ENCODE measurements at places on chromosomes 12 and 14.
A peak's percentile ranks its signal among the peaks of the same experiment; 100 is the strongest.

DNA sequence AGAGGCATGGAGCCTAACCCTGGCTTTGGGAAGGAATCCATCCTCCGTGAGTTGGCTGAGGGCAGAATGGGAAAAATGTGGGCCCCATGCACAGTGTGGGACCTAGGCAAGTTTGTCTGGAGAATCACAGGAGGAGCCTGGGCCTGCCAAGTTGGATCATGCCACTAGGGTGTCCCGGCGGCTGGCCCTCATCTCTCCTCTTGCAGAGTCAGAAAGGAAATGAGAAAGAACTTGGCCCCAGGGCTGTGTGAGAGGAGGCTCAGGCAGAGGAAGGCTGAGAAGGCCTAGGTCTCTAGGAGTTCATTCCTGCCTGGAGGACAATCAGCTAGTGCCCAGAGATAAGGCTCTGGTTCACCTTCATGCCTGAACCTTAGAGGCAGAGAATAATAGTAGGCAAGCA is 2.5 kb upstream of the ESRRB start:
- DNase-seq, result no peak

- DNase-seq, result no peak
These were observed 271.8 kb downstream of the AEBP2 start for GRCh38 chr12:19710811-19711793.

DNA sequence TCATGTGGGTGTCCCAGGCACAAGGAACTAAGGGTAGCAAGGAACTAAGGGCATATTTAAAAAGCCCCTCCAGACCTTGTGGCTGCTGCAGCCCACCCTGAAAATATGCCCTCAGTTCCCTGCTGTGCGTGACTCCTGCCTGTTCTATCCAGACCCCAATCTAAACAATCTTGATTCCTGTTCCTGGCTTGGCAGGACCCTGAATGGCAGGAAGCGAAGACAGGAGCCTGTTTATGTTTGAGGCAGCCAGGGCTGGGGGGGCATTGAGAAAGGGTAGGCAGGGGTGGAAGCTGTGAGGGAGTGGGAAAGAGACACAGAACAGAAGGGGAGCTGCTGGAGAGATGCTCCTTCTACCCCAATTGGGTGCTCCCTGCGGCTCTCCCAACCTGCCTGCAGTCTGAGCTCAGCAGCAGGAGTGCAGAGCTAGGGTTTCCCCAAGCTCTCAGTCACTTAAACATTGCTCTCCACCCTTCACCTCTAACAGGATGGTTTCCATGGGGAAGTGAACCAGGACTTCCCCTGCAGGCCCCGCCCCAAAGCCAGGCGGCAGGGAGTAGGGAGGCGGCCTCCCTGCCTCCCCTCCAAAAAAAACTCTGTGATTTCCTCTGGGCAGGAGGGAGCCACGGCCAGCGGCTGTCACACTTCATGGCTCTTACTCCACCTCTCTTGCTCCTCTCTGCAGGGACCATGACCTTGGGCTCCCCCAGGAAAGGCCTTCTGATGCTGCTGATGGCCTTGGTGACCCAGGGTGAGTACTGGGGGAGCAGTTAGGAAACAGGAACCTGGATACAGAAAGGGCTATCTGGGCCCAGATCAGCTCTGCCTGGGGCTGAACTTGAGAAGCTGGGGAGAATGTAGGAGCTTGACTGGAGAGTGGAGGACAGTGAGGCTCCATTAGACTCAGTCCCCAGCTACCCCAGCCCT is 4.7 kb downstream of the ACVRL1 start:
- no peak for DNase-seq

DNA sequence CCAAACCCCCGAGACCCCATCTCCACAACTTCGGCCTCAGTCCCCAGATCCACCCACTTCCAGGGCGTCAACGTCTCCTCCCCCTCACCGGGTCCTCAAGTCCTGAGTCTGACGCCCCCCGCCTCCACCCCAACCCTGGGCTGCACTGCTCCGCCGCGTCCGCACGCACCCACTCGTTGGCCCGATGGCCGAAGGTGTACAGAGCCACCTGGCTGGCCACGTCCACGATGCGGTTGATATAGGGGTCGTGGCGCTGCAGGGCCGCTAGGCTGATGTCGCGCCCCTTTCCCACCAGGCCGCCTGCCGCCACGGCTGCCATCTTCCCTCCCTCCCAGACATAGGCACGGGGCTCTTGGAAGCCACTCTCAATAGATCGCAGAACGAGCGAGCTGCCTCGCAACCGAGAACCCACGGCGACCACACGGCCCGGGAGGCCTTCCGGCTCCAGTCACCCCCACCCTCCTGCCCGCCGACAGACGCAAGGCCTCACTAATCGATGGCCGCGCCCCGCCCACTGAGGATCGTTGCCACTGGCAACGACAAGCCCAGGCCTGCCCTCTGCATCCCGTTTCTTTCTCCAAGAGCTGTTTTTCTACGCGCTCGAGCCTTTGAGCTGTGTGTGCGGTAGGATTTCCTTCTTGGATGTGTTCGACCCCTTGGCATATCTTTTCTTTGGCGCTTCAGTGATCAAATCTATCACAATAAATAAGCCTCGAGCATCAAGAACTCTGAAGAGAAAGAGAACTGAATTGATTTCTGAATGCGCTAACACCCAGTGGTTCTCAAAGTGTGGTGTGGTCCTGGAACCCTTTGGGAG is at the start of gene DCP1B:
Gene DCP1B (minus strand): TSS at position 345 of the 817 bp plus-strand sequence. CDS start 26 bp downstream, at position 319.
- DNase-seq, result peak; percentile 87

DNA sequence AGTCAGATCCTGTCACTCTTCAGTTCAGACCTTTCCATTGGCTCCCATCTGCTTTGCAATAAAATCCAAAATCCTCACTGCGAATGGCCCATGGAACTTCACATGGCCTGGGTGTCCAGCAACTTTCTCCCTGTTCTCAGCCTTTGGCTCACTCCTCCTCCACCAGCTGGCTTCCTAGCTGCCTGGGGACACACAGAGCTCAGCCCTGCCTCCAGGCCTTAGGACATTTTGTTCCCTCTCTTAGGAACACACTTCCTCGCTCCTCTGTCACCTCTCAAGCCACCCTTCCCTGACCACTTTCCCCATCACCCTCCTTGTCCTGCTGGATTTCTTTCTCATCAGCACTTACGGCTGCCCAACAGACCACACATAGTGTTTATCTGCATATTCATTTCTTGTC is 419.6 kb downstream of the MED13L start:
- DNase-seq, result no peak

DNA sequence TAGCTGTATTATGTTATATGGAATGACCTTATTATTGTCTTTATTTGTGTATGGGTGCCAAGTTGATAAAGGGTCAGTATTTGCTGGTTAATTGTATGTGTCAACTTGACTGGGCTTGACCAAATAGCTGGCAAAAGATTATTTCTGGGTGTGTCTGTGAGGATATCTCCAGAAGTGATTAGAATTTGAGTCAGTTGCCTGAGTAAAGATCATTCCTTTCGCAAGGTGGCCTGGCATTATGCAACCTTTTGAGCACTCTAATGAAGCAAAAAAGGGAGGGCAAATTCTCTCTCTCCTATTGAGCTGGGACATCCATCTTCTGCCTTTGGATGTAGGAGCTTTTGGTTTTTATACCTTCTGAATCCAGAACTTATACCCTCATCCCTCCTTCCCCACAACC is 82.2 kb downstream of the ATXN7L3B start:
- DNase-seq, result no peak
